ENCODE measurements at places on chromosomes 13 and 19.

DNA sequence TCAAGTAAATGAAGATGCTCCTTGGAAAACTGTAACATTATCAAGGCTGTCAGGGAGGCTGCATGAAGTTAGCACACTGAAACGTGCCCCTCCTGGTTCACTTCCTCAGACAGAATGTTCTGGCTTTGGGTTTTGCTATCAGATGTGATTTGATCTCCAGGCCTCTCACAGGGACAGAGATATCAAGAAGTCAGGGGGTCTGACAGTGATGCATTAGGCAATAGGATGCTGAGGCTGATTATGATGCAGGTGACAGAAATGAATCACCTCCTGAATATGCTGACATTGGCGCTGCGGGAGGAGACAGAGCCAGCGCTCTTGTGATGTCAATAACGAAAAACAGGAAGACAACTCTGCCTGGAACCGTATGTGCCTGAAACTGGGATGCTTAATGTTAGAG is 278.5 kb downstream of the DCT start:
- DNase-seq: no peak

GRCh38 chr19:41564515-41565378 is 11.2 kb upstream of the CEACAM21 start:
- DNase-seq: no peak

- no peak for DNase-seq
Measured at GRCh38 chr13:50692396-50692915, 151.0 kb downstream of the DLEU7 start.

DNA sequence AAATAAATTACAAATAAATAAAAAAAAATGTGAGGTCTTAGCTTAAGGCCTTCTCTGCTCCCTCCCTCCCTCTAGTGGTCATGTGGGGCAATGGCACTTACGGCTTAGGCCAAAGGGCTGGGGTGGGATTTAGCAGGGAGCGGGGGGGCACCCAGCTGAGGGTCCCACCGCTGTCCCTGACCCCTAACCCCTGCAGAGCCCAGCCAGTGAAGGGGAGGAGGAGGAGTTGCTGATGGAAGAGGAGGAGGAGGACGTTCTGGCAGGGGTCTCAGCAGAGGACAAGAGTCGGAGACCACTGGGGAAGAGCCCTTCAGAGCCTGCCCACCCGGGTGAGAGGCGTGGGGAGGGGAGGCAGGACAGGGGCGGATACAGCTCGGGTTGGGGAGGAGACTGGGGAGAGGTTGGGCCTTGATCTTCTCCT is 9.3 kb downstream of the MPND start:
- no peak for DNase-seq

DNA sequence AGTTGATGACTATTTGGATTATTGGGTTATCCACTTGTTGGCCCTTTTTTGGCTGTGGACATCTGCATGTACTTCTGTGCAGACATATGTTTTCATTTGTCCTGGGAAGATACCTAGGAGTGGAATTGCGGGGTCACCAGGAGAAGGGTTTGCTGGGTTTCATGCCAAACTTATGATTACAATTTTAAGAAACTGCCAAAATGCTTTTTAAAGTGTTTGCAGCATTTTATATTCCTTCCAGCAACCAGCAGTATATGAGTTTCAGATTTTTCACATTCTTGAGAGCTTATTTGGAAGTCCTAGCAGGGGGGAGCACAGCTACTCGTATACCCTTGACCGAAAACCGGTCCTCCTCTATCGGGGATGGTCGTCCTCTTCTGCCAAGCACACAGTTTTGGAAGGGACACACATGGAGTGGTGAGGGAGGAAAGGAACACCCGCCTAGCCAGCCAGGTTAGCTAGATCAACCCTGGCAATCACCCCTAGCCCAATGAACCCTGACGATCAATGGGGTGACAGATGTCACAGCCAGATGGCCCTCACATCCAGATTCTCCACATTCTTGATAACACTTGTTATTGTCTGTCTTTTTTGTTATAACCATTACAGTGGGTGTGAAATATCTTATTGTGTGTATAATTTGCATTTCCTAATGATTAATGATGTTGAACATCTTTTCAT is 26.7 kb upstream of the RNF113B start:
- no peak for DNase-seq

DNA sequence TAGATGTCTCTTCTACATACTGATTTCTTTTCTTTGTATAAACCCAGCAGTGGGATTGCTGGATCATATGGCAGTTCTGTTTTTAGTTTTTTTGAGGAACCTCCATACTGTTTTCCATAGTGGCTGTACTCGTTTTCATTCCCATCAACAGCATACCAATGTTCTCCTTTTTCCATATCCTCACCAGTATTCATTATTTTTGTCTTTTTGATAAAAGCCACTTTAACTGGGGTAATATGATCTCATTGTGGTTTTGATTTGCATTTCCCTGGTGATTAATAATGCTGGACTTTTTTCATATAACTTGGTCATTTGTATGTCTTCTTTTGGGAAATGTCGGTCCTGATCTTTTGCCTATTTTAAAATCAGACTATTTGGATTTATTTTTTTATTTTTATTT is 108.5 kb downstream of the PAN3 start:
- DNase-seq: no peak

GRCh38 chr19:49814010-49814409 is 918 bp upstream of the FUZ start:
- no peak for DNase-seq

- no peak for DNase-seq
Measured at GRCh38 chr19:54916822-54917221, 10.9 kb downstream of the NCR1 start.

GRCh38 chr19:42323473-42323851 is 2.0 kb upstream of the MEGF8 start:
- DNase-seq: no peak

- DNase-seq: no peak
Measured at GRCh38 chr13:105598529-105598928, 936.9 kb downstream of the EFNB2 start.

DNA sequence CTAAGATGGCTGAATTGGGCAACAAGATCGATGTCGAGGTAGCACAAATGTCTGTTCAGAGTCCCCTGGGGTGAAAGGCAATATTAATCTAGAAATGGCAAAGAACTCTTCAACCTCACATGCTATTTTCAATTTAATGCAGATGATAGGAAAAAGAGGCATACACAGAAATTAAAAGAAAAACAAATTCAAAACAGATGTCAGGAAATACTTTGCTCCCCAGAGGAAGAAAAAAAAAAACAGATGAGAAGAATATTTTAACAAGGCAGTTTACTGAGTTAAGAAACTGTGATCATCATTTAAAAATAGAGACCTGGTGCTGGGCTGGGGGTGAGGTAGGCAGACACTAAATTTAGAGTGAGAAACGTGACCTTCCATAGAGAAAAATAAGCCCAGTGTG is 421.9 kb upstream of the ARGLU1 start:
- no peak for DNase-seq

DNA sequence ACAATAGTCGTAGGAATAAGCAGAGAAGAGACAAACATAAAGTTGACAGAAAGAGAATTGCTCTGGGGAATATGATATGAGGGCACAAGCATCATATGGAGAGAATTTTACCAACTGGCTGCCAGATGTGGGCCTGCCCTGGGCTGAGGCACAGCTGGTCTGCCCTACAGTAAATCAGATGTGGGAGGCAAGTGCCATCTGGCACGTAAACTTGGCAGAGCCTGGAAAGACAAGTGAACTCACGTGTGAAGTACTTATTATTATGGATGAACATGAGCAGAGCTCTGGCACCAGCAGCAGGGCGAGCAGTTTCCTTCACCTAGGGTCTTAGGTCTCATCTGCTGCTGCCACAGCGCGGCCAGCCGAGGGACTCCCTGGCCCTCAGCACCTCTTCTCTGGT is 20.6 kb downstream of the PCDH8 start:
- no peak for DNase-seq

DNA sequence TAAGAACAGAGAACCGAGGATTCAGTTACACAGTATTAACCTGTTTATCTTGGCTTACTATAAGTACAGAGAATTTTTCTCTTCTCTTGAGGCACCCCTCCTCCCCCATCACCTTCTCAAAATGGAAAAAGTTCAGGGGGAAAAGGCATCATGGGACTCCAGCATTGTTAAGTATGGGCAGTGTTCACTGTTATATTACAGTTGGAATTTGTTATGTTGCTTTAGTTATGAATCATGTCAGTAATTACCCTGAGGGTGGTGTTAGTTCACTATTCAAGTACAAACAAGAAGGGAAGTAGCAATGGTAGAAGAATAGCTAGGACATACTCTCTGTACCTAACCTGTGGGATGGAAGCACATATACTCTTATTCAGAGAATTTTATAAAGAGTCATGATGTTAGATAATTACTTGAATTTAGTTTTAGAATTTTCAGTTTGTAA is 12.0 kb downstream of the LPAR6 start:
- no peak for DNase-seq

GRCh38 chr19:17560205-17560595 is 4.8 kb downstream of the COLGALT1 start:
- DNase-seq: no peak

GRCh38 chr13:97629601-97630272 is 195.8 kb downstream of the RAP2A start:
- no peak for DNase-seq

DNA sequence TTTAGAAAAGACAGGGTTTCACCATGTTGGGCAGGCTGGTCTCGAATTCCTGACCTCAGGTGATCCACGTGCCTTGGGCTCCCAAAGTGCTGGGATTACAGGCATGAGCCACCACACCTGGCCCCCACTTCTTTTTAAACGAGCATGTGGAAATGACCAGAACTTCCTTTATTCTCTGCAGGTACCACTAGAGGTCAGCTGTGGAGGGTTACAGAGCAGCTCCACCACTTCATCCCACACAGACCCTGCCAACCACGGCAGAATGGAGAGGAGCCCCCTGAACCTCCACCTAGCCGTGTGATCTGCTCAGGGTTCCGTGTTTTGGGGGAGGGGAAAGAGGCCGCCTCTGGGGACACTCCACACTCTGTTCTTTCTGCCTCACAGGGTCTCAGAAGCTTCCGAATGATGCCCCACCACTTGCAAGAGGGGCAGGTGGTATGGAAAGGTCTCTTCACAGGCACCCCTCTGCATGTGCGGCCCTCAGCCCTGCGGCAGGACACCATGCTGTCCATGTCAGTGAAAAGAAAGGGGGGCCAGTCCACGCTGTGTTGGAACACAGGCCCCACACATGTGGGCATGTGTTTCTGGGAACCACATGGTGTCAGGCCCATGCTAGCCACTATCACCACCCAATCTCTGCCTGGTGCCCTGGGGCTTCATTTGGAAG is 465.0 kb downstream of the TSHZ3 start:
- DNase-seq: no peak

DNA sequence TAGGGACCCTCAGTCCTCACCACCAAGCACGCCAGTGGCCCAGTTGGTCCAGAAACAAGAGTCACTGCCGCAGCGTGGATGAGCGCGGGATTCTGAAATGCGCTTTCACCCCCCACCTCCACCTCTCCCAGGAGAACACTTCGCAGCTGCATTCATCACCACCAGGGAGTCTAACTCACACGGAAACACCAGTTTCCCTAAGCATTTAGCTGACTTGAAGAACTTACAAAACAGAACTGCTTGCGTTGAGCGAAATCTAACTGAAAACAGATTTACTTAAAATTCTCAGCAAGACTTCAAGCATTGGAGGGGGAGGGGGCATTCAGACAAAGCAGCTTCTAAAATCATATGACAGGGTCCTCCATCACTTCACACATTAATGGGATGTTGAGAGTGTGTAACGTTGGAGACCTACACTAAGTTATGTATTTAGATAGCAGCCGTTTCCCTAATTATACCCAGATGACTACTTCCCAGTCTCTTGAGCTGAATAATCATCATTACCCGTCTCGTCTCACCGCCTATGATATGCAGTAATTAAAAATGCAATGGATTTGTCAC is 258.2 kb upstream of the IRS2 start:
- DNase-seq: no peak

GRCh38 chr13:95137096-95137495 is 164.2 kb downstream of the ABCC4 start:
- no peak for DNase-seq

GRCh38 chr13:58655086-58655485 is 1023.5 kb downstream of the PCDH17 start:
- DNase-seq: no peak

GRCh38 chr13:42356184-42356575 is 84.2 kb downstream of the AKAP11 start:
- no peak for DNase-seq

GRCh38 chr13:102591988-102592781 is 4.6 kb upstream of the TPP2 start:
- peak; percentile 17 for DNase-seq

DNA sequence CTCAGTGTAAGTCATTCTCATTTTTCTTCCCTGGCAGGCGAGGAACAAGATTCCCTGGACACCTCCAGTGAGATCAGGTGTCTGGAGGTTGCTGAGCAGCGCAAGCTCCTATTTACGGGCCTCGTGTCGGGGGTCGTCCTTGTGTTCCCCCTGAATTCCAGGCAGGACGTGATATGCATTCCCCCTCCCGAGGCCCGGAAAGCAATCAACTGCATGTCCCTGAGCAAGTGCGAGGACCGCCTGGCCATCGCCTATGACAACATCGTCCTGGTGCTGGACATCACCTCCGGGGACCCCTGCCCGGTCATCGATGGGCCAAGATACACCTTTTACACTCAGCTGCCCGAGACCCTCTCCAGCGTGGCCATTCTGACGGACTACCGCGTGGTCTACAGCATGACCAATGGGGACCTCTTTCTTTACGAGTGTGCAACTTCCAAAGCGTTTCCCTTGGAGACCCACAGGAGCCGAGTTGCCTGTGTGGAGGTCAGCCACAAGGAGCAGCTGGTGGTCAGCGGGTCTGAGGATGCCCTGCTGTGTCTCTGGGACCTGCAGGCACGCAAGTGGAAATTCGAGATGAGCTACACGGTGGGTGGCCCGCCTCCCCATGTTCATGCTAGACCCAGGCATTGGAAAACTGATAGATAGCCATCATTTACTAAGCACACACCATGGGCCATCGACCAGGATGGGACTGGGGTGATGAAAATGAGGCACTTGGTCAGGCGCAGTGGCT is 21.5 kb upstream of the SIN3B start:
- no peak for DNase-seq

GRCh38 chr19:53977429-53977990 is 13.9 kb upstream of the CACNG6 start:
- DNase-seq: no peak

GRCh38 chr13:25153736-25154135 is 18.4 kb downstream of the AMER2 start:
- no peak for DNase-seq

DNA sequence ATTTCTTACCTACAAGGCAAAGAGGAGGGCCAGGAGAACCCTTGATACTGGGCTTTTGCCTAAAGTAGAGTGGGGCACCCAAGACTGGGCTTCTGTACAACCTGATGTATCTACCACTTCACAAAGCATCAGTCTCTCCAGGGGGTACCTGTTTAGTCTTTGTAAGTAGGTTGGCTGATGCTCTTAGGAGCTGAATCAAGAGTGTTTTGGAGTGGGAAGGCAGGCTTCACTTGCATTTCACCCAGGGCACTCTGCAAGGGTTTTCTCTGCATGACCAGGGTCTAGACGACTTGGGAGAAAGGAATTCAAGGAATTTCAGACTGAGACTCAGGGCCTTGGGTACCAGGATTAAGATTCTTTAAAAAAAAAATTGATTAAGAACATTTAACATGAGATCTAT is 361.5 kb downstream of the RFC3 start:
- no peak for DNase-seq

GRCh38 chr13:99382428-99383133 is 75.4 kb upstream of the GPR183 start:
- DNase-seq: peak; percentile 18

GRCh38 chr13:43159026-43159461 is 135.7 kb downstream of the DNAJC15 start:
- DNase-seq: no peak
